Renal cortical epithelial cell (primary cell): ENCODE measurements at places on chromosomes 11 and 22. TPM values are rescaled to one million over a fixed set of nuclear protein-coding genes. Genes with fewer than 3 reads are reported as not detected.

The CTTN gene
- 254 and 450 TPM in 2 replicates for total RNA-seq

The DLG2 gene
- total RNA-seq: 0.85 TPM in 1 of 2 replicates, not detected in the other

The SYT12 gene
- total RNA-seq: 0.87 and 10.6 TPM in 2 replicates

The ARCN1 gene
- 141 and 179 TPM in 2 replicates for total RNA-seq

The RIMBP3B gene
- total RNA-seq: 0.05 TPM in 1 of 2 replicates, not detected in the other

The KDM2A gene
- total RNA-seq: 24.7 and 92.4 TPM in 2 replicates

- peak; percentile 7 for DNase-seq
These were observed 201.0 kb upstream of the NAV2 start for GRCh38 chr11:19511413-19512183.

DNA sequence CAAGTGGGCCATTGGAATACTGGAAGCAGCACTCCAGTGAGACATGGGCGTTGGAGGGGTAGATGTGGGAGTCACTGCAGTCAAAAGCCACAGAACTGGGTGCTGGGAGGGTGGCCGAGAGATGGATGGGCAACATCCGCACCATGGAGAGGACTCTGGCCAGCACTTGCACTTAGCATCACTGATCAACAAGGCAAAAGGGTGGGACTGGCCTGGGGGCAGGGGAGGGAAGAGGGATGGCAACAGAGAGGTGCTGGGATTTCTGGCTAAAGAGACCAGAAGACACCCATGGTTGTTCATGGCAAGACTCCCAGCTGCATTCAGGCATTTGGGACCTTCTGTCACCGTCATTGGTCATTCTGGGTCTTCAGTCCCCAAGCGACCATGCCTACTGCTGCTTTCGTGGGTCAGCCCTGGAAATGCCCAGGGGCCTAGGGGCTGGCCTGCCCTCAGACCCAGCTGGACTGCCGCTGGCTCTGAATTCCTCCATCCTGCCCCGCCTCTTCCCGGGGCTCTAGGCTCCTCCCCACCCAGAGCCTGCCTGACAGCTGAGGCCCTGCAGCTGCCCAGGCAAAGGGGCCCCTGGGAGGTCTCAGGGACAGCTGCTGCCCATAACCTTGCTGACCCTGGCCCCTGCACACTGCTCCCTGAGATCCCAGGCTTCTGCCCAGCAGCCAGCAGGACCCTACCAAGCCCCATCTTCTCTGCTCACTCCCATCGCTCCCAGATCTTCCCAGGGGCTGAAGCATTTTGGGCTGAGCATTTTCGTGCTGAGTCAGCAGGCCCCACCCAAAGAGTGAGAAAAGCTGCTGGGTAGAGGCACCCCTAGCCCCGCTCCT, 13.0 kb upstream of the CDC42EP2 start:
- DNase-seq: no peak

DNA sequence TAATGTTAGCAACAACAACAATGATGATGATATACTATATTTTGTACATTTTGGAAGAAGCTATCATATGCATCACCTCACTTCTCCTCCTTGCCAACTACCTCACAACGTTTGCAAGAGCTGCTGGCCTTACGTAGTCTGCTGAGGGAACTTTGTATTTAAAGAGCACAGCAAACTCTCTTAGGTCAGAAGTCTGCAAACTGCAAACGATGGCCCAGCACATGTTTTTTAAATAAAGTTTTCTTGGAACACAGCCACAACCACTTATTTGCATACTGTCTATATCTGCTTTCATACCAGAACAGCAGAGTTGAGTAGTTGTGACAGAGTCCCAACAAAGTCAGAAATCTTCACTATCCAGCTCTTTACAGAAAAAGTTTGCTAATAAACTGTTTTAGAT, 261.7 kb downstream of the TENM4 start:
- no peak for DNase-seq

- no peak for DNase-seq
These were observed 51.8 kb upstream of the LIN7C start for GRCh38 chr11:27558401-27558800.

GRCh38 chr11:30431127-30431814, 108.4 kb downstream of the ARL14EP start:
- peak; percentile 31 for DNase-seq

- no peak for DNase-seq
These were observed 354.8 kb downstream of the TENM4 start for GRCh38 chr11:79086056-79086455.

DNA sequence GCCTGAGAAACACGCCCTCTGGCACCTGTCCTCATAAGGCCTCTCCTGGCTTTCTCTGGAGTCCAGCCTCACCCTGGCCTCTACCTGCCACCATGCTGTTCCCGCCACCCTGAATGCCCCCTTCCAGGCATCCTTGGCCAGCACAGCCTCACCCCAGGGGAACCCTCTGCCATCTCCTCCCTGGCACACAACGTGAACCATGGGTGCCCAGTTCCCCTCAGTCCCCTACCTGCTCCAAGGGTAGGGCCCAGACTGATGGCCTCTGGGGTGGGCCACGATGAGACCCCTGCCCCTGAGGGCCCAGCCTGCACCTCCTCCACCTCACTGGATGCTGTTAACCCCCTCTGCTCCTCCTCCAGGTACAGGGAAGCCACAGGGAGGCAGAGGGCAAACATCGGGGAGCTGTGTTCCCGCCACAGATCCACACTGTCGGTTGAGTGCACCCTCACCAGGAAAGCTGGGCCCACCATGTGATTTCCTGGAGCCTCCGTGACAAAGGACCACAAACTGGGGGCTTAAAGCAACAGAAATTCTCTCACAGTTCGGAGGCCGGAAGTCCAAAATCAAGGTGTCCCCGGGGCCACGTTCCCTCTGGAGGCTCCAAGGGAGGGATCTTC, 169.6 kb downstream of the BRD1 start:
- DNase-seq: no peak
